Fibroblast of villous mesenchyme (primary cell): ENCODE measurements at places on chromosomes 7 and 10. TPM values are rescaled to one million over a fixed set of nuclear protein-coding genes. Genes with fewer than 3 reads are reported as not detected.

ASB13 gene
- total RNA-seq, result 9.1 and 15.1 TPM in 2 replicates

TUBAL3 gene
- not detected in 2 replicates for total RNA-seq

PDK4 gene
- total RNA-seq, result under 0.01 TPM in 2 replicates

POLR2J2 gene
- total RNA-seq, result 4.8 and 8.2 TPM in 2 replicates

CALML3 gene
- not detected in 2 replicates for total RNA-seq

DIP2C gene
- 18.7 and 19.9 TPM in 2 replicates for total RNA-seq

BHLHA15 gene
- total RNA-seq, result 1.3 TPM in 1 of 2 replicates, not detected in the other

P4HA1 gene
- total RNA-seq, result 183 and 323 TPM in 2 replicates

HMX3 gene
- total RNA-seq, result not detected in 2 replicates

ADCYAP1R1 gene
- total RNA-seq, result under 0.01 TPM in 1 of 2 replicates, not detected in the other

GIMAP1 gene
- total RNA-seq, result not detected in 2 replicates

ING3 gene
- 11.9 and 21.2 TPM in 2 replicates for total RNA-seq

C10orf67 gene
- total RNA-seq, result under 0.01 TPM in 2 replicates

GRM3 gene
- total RNA-seq, result not detected in 2 replicates

CCL24 gene
- not detected in 2 replicates for total RNA-seq

WDR86 gene
- 0.32 and 1.3 TPM in 2 replicates for total RNA-seq

AGAP5 gene
- 3.0 and 3.9 TPM in 2 replicates for total RNA-seq

NPFFR1 gene
- not detected in 2 replicates for total RNA-seq

TRPV5 gene
- total RNA-seq, result not detected in 2 replicates

NPTX2 gene
- total RNA-seq, result 0.43 TPM in 1 of 2 replicates, not detected in the other

TSPAN14 gene
- total RNA-seq, result 39.0 and 51.4 TPM in 2 replicates

NPY gene
- total RNA-seq, result not detected in 2 replicates

PIK3CG gene
- 0.43 and 0.64 TPM in 2 replicates for total RNA-seq

UFSP1 gene
- 5.6 and 7.1 TPM in 2 replicates for total RNA-seq

GJC3 gene
- total RNA-seq, result not detected in 2 replicates

ZNF775 gene
- total RNA-seq, result 3.0 and 5.2 TPM in 2 replicates

GPR15LG gene
- total RNA-seq, result not detected in 2 replicates

TSPAN15 gene
- total RNA-seq, result 5.5 and 6.0 TPM in 2 replicates

EFCAB10 gene
- under 0.01 TPM in 1 of 2 replicates, not detected in the other for total RNA-seq

ANKRD22 gene
- not detected in 2 replicates for total RNA-seq

OR13A1 gene
- not detected in 2 replicates for total RNA-seq

HABP2 gene
- total RNA-seq, result not detected in 2 replicates

TRIM56 gene
- 11.0 and 16.0 TPM in 2 replicates for total RNA-seq

ZNF138 gene
- 3.2 and 3.9 TPM in 2 replicates for total RNA-seq

EGR2 gene
- total RNA-seq, result 1.7 and 1.9 TPM in 2 replicates

ZNF804B gene
- under 0.01 TPM in 1 of 2 replicates, not detected in the other for total RNA-seq

C10orf53 gene
- total RNA-seq, result not detected in 2 replicates

PTN gene
- 9.1 and 25.1 TPM in 2 replicates for total RNA-seq

DENND2A gene
- total RNA-seq, result 25.5 and 26.7 TPM in 2 replicates

NUDT13 gene
- total RNA-seq, result 1.7 and 3.2 TPM in 2 replicates

NODAL gene
- not detected in 2 replicates for total RNA-seq

MET gene
- total RNA-seq, result 23.8 and 48.8 TPM in 2 replicates

GRID1 gene
- total RNA-seq, result under 0.01 TPM in 1 of 2 replicates, not detected in the other

PIK3AP1 gene
- total RNA-seq, result under 0.01 TPM in 1 of 2 replicates, not detected in the other

FOXI2 gene
- not detected in 2 replicates for total RNA-seq

CXCL12 gene
- 67.4 and 69.9 TPM in 2 replicates for total RNA-seq

HSPA12A gene
- 22.9 and 35.4 TPM in 2 replicates for total RNA-seq

ADARB2 gene
- not detected in 2 replicates for total RNA-seq

KCNH2 gene
- total RNA-seq, result 0.64 and 2.6 TPM in 2 replicates

PTPRZ1 gene
- total RNA-seq, result 0.43 TPM in 1 of 2 replicates, not detected in the other

NRCAM gene
- total RNA-seq, result 0.97 and 1.3 TPM in 2 replicates

PPP1R3C gene
- total RNA-seq, result 57.0 and 109 TPM in 2 replicates

CCDC172 gene
- not detected in 2 replicates for total RNA-seq

BAIAP2L1 gene
- 6.4 and 9.1 TPM in 2 replicates for total RNA-seq

STEAP2 gene
- total RNA-seq, result 4.5 and 8.6 TPM in 2 replicates

PNLIPRP1 gene
- not detected in 2 replicates for total RNA-seq
